ENCODE measurements at places on chromosomes 1 and 21.

GRCh38 chr1:1331068-1331965, at the start of gene TAS1R3:
TAS1R3 (plus strand) TSS chr1:1331280; CDS start chr1:1331346, 66 bp downstream.
- DNase-seq, result no peak

DNA sequence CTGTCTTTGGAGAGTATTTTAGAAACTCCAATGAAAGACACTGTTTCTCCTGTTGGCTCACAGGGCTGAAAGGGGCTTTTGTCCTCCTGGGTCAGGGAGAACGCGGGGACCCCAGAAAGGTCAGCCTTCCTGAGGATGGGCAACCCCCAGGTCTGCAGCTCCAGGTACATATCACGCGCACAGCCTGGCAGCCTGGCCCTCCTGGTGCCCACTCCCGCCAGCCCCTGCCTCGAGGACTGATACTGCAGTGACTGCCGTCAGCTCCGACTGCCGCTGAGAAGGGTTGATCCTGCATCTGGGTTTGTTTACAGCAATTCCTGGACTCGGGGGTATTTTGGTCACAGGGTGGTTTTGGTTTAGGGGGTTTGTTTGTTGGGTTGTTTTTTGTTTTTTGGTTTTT, 58.5 kb downstream of the LACTBL1 start:
- DNase-seq, result no peak

DNA sequence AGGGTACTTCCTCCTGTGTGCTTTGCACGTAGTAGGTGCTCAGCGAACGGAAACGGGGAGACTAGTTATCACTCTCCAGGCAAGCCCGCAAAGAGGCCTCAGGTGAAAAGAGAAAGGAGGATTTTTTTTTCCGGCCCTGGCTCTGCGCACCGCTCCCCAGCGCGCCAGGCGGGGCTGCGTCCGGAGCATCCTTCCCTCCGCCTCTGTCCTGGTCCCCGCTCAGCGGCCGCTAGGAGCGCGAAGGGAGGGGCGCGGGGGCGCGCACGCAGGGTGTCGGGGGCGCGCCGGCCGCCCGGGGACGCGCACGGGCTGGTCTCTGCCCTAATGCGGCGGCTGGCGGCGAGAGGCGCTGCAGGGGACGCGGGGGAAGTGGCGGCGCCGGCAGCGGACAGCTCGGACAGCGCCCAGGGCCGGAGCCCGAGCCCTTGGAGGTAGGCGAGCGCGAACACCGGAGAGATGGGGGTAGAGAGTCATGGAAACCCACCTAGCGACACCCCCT, 42.3 kb upstream of the NFASC start:
- DNase-seq, result no peak

- DNase-seq, result no peak
These were observed 60.8 kb downstream of the FASLG start for GRCh38 chr1:172719694-172720138.

DNA sequence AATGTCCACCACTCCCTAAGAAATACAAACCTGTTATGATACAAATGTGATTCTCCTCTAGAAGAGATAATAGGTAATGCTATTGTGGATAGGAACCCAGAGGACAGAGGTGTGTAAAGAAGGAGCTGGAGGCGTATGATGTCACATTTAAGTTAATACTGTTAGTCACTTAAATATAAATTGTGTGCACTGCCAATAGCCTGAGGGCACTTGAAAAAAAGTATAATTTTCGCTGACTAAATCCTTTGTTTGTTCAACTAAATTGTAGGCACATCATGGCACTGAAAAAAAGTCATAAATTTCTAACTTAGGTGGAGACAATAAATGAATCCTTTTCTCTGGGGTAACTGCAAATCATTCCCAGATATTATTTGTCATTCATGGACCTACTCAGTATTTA, 4.4 kb downstream of the RCSD1 start:
- no peak for DNase-seq

DNA sequence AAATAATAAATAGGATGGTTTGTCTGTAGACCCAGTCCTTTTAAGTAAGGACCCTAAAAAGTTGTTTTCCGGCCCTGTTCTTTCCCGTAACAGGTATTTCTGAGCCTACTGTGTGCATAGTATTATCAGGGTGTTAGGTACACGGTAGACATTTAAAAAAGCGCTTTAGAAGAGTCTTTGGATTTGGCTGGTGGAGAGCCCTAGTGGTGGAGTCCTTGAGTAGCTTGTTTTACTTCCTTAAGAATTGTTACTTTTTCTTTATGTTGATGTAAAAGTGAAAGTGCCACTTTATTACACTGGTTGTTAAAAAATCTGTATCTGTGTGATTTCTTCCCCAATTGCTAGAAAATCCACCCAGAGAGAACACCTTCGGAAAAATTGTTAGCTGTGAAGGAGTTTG, 36.8 kb downstream of the SMYD2 start:
- DNase-seq, result no peak

DNA sequence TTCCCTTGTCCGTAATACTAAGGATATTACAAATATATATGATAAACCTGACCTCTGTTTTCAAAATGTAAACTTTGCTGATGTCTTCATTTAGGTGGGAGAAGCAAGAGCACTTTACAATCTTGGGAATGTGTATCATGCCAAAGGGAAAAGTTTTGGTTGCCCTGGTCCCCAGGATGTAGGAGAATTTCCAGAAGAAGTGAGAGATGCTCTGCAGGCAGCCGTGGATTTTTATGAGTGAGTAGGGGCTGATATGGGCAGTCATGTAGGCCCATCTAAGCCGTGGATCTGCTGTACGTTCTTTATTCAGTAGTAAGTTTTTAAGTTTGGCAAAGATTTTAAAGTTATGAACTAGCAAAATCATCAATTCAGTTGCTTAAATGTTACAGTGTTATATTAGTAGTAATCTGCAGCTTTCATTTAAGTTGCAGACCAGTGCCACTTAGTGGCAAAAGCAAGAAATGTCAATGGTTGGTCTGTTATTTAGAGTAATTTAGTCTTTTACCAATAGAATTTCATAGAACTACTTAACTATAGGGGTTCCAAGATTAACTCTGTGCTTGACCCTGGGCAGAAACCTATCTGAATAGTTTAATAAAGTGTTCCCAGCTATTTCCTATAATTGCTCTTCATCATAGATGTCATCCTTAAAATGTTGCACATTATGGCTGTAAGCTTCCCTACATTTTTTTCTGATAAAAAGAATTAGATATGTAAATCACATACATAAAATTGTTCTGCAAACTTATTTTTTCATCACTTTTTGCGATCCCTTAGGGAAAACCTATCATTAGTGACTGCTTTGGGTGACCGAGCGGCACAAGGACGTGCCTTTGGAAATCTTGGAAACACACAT, 21.3 kb downstream of the GPSM2 start:
- peak; percentile 31 for DNase-seq

- no peak for DNase-seq
These were observed 249.2 kb upstream of the TPTE start for GRCh38 chr21:10272216-10272615.

DNA sequence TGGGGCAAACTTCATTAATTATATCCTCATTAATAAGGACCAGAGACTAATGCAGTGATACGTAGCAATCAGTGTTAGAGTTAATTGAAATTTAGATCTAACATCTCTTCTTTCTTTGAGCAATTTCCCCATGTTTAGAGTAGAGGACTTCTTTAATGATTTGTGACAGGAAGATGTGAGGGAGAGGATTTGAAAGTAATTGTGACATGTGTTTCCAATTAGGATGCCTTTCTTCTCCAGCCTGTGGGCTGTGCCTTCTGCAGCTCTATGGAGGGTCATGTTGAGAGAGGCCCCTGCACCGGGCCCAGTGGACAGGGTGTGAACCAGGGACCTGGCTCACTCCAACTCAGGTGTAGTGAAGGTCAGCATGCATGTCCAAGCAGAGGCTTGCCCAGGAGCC, 103.0 kb downstream of the GREM2 start:
- no peak for DNase-seq

DNA sequence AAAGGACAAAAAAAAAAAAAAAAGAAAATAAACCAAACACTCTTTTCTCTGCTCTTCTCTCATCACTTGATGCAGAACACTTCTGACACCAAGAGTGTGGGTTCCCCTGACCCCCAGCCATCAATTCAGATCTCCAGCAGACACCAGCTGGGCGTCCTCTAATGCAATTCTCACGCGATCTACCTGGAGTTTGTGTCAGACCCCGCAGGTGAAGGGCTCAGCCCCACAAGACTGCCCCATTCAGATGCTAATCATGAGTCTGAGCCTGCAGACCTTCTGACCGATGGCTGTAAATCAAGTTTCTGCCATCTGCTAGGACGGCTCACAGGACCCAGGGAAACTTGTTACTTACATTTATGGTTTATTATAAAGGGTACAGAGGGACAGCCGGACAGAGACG, 133.6 kb upstream of the C1orf174 start:
- DNase-seq, result no peak

GRCh38 chr1:119015547-119015946, 27.4 kb upstream of the TBX15 start:
- no peak for DNase-seq

DNA sequence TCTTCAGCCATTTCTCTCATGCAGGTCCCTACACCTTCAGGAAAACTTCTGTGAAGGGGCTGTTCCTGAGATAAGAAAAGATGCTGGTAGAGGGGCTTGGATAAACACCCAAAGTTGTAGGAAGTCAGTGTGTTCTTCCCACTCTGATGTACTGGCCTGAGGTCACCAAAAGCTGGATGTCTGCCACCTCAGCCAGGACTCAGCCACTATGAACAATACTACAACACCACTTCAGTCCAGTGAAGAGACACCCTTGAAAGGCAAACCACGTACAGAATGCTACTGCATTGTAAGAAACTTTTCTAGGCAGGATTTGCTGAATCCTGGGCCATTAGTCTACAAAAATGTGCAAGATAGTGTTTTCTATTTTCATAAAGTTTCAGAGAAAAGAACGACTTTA, 2.4 kb downstream of the PTPN14 start:
- DNase-seq, result no peak

DNA sequence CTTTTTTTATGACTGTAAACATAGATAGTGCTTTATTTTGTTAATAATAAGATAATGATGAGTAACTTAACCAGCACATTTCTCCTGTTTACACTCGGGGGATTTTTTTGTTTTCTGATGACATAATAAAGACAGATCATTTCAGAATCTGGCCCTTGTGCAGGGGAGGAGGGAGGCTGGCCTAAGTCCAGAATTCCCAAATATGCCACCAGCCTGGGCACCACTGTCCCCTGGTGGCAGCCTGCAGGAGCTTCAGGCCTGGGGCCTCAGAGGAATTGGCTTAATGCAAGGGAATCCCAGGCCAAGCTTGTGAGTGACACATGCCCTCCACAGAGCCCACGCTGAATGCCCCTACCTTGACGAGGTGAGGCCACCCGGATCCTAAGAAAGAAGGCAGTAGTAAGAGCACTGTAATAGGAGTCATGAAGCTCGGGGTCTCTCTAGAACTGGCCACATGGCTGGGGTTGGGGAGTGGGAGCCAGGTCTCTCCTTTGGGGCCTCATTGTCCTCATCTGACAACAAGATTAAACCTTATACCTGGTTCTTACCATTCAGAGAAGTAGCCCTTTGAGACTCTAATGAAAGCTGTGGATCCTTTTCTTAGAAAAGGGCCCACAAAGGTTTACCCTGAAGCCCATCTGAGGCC, 24.1 kb downstream of the ETNK2 start:
- no peak for DNase-seq

- DNase-seq, result no peak
These were observed 15.7 kb downstream of the NLRP3 start for GRCh38 chr1:247431643-247432042.

GRCh38 chr1:172727956-172728603, 69.2 kb downstream of the FASLG start:
- DNase-seq, result no peak

- DNase-seq, result no peak
These were observed 214.1 kb upstream of the USP24 start for GRCh38 chr1:55428944-55429931.

GRCh38 chr1:111366256-111366655, 61.3 kb downstream of the OVGP1 start:
- no peak for DNase-seq

DNA sequence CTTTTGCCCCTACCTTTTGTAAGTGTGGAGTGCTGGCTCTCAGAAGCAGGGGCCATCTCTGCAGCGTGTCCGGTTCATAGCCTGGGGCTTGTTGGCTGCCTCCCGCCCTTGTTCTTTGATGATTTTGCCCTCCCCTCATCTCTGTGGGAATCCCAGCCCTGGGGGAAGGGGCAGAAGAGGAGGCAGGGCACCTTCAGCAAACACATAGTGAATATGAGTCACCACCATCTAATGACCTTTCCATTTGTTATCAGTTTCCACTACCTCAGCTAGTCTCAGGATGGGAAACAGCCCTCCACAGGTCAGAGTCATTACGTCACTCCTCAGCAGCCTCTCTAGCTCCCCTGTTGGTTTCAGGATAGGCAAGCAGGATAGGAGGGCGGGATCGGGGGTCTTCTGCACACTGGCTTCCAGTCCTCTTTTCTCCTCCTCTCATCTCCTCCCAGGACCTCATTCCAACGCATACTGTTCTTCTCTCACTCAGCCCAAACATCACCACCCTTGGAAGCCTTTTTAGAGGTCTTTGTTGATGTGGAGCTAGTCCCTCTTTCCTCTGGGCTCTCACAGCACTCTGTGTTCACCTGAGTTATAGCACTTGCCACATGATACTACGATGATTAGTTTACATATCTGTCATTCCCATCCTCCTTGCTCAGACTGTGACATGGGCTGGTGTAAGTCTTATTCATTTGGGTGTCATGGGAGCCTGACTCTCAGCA, 15.8 kb downstream of the GADD45A start:
- no peak for DNase-seq

GRCh38 chr21:29818383-29818921, 121.3 kb downstream of the GRIK1 start:
- no peak for DNase-seq

- no peak for DNase-seq
These were observed 56.3 kb upstream of the SYNC start for GRCh38 chr1:32758795-32759430.

DNA sequence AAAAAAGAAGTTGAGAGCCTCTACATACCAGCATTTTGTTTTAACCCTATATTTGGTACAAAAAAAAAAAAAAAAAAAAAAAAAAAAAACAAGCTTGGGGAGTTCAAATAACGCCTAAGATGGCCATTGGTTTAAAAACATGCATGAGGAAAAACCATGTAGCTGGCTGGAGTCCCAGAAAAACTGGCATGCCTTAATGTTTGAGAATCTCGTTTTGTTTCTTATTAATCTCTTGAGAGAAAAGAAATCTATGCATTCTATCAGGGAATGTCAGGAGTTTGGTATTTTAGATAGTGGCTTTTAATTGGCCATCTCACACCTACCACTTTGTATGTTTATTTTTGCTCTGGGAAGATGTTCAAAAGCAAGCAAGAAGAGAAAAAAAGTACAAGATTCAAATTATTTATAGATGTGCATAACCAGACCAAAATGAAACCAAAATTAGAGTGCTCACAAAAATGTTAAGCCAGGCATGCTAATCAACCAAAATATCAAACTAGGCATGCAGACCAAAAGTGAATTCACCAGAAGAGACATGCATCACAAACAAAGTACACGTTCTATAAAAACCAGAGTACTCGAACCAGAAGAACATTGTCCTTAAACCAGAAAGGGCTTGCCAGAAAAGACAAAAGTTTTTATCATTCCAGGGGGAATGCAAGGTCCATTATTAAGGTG, 156.6 kb downstream of the AK5 start:
- DNase-seq, result no peak

DNA sequence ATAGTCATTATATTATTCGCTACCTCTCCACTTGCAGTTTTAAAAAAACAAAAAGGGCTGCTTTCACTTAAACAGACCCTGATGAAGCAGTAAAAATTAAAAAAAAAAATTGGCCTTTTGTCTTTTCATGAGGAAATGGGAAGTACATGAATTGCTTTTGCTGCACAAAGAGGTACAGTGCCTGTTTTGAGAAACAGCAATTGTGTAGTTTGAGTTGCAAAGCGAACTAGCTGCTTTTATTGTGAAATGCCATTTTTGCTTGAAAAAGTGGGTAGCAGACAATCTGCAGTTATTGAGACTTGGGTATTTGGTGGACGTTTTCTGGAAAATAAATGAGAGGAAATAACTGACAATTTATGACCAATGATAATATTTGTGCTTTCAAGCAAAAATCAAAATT, 7.0 kb downstream of the DIP2A start:
- no peak for DNase-seq

Data from GM12864 (cell line).